ENCODE measurements at places on chromosomes 3 and 15. TPM values are rescaled to one million over a fixed set of nuclear protein-coding genes. Genes with fewer than 3 reads are reported as not detected.

The SERPINI2 gene
- total RNA-seq = not detected

The CPN2 gene
- not detected for total RNA-seq

The ATR gene
- total RNA-seq = 35.8 TPM

The GP5 gene
- total RNA-seq = 1.4 TPM

The GRAMD1C gene
- 1.1 TPM for total RNA-seq

The GOLGA8T gene
- total RNA-seq = 1.3 TPM

- H3K4me1 ChIP-seq = peaks cover 50% of the 10 kb centered on the region
- no peak overlapping the region for H3K27ac ChIP-seq
- peaks cover 63% of the 10 kb centered on the region for H3K36me3 ChIP-seq
- no peaks in the 10 kb centered on the region for H3K27me3 ChIP-seq
- DNase-seq = no peak
- no peak overlapping the region for H3K4me3 ChIP-seq
These were observed 106.8 kb downstream of the MBNL1 start for GRCh38 chr3:152375546-152375945.

- no peaks in the 10 kb centered on the region for H3K36me3 ChIP-seq
- H3K4me1 ChIP-seq = peaks cover 28% of the 10 kb centered on the region
- peaks cover 23% of the 10 kb centered on the region for H3K27me3 ChIP-seq
- no peak overlapping the region for H3K4me3 ChIP-seq
These were observed 56.6 kb upstream of the CSTA start for GRCh38 chr3:122268257-122269024.

DNA sequence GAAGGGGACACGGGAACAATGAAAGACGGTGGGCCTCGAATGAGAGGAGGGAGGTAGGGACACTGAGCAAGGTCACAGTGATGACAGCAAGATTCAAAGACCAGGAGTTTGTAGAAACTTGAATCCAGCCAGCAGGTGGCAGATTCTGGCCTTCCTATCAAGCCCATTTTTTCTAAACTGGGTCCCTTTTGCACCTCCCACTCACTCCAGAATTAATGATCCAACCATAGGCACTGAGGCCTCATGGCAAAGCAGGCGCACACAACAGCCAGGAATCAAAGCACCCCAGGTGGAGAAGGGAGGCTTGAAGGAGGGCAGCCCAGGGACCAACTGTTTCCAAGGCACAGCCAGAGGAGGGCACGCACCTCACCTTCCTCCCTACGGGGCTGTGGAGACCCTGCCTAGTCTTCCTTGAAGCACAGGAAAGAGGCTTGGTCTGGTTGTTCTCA is 90.2 kb downstream of the ANP32A start:
- no peak overlapping the region for H3K4me3 ChIP-seq
- H3K27me3 ChIP-seq = peaks cover 10% of the 10 kb centered on the region
- H3K27ac ChIP-seq = no peak overlapping the region
- peak; percentile 28 for DNase-seq
- H3K36me3 ChIP-seq = no peaks in the 10 kb centered on the region

GRCh38 chr3:159187232-159187631 is 385.4 kb downstream of the MFSD1 start:
- H3K27me3 ChIP-seq = no peaks in the 10 kb centered on the region
- no peaks in the 10 kb centered on the region for H3K36me3 ChIP-seq
- H3K4me1 ChIP-seq = no peaks in the 10 kb centered on the region
- H3K27ac ChIP-seq = no peak overlapping the region
- no peak overlapping the region for H3K4me3 ChIP-seq
- no peak for DNase-seq

GRCh38 chr3:71636001-71636400 is 52.5 kb upstream of the FOXP1 start:
- H3K36me3 ChIP-seq = no peaks in the 10 kb centered on the region
- H3K4me3 ChIP-seq = no peak overlapping the region
- no peak overlapping the region for H3K27ac ChIP-seq
- no peaks in the 10 kb centered on the region for H3K4me1 ChIP-seq
- no peaks in the 10 kb centered on the region for H3K27me3 ChIP-seq

- peaks cover 4% of the 10 kb centered on the region for H3K36me3 ChIP-seq
- H3K4me1 ChIP-seq = peaks cover 41% of the 10 kb centered on the region
- peak overlapping the region; percentile 32 for H3K27ac ChIP-seq
- no peak for DNase-seq
- H3K4me3 ChIP-seq = no peak overlapping the region
These were observed 319.9 kb upstream of the ICE2 start for GRCh38 chr15:60798821-60799220.

All from activated CD8-positive, alpha-beta T cell treated with anti-CD3 and anti-CD28 coated beads, Interleukin-2, amount 10 ng/mL, durations not matched to agents 7 days and 5 days (primary cell).